Heart right ventricle (tissue), 16 donors: ENCODE measurements at places on chromosomes 13 and 19. TPM values are rescaled to one million over a fixed set of nuclear protein-coding genes. Genes with fewer than 3 reads are reported as not detected.

The LILRB4 gene
- 2.2 TPM for polyA plus RNA-seq

The ZNF628 gene
- 7.5 TPM for polyA plus RNA-seq

The CEACAM16 gene
- not detected for polyA plus RNA-seq

The CEACAM20 gene
- polyA plus RNA-seq: not detected

The CAMSAP3 gene
- polyA plus RNA-seq: 0.03 TPM

The ADAMTSL5 gene
- polyA plus RNA-seq: 26.0 TPM

DNA sequence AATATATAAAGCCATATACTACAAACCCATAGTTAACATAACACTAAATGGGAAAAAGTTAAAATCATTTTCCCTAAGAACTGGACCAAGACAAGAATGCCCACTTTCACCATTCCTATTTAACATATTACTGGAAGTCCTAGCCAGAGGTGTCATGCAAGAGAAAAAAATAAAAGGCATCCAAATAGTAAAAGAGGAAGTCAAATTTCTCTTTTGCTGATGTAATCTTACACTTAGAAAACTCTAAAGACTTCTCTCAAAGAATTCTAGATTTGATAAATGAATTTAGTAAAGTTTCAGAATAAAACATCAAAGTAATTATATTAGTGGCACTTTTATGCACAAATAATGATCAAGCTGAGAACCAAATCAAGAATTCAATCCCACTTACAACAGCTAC, 678.9 kb upstream of the SLITRK5 start:
- DNase-seq: no peak

- DNase-seq: no peak
Observed at GRCh38 chr13:21615427-21615826, 11.5 kb upstream of the MICU2 start.

- no peak for DNase-seq
Observed at GRCh38 chr13:48508011-48508410, 24.9 kb downstream of the RCBTB2 start.

DNA sequence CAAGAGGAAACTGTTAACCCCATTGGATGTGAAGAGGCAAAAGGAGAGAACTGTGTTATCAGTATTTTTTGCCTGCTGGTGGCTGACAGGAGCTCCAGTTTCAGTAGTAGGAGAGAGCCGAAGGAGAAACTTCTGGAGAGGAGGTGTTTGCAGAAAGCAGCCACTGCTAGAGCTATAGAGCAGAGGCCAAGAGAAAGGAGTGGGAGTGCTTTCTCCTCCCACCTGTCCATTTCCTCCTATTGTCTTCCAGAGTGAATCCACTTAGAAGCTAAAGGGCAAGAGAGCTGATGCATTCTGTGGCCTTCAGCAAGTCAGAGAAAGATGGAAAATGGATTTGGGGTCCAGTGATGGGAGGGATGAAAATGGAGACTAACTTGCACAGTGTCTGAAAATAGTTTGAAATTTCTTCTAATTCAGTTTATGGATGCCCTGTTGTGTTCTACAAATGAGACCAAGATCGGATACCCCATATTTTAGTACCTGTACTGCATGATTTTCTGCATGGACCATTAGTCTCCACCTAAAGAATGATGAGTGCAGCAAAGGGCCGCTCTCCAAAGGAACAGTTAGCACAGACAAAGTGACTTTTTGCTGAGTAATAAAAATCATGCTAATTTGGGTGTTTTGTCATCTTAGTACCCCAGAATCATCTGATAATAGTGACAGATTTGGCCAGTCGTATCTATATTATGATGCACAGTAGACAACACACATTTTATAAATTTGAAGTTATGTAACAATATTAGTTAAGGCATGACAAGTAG, 10.7 kb downstream of the HS6ST3 start:
- DNase-seq: no peak

- no peak for DNase-seq
Observed at GRCh38 chr13:60756306-60756705, 359.3 kb downstream of the TDRD3 start.

GRCh38 chr19:41263850-41264580, at the start of gene HNRNPUL1:
TSS of gene HNRNPUL1 (plus strand) at chr19:41264372. CDS start at chr19:41264504, 132 bp downstream.
- peak; percentile 100 for DNase-seq

- peak; percentile 12 for DNase-seq
Observed at GRCh38 chr13:42011601-42012350, 36.7 kb upstream of the DGKH start.

GRCh38 chr13:99258210-99258860, at the start of gene GPR18:
TSS of gene GPR18 (minus strand) at chr13:99258379. CDS start at chr13:99255872, 2,507 bp downstream.
- DNase-seq: no peak

GRCh38 chr13:110455444-110455843, 106.1 kb downstream of the RAB20 start:
- no peak for DNase-seq

GRCh38 chr13:51269039-51269438, 46.8 kb downstream of the FAM124A start:
- DNase-seq: no peak

DNA sequence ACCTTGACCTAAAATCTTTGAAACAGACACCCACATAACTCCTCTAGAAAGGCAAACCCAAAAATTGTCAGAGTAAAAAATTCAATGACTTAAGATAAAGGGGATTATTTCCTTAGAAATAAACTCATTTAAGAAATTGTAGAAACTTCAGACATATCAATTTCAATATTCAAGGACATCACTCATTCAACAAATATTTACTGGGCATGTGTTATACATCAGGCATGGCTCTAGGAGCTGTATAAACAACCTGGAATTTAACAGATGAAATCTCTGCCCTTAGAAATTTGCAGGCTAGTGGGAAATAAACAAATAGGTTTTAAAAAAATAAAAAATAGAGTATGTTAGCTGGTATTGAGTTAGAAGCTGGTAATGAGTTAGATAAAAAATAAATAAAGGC, 84.0 kb upstream of the LSM14A start:
- DNase-seq: no peak

DNA sequence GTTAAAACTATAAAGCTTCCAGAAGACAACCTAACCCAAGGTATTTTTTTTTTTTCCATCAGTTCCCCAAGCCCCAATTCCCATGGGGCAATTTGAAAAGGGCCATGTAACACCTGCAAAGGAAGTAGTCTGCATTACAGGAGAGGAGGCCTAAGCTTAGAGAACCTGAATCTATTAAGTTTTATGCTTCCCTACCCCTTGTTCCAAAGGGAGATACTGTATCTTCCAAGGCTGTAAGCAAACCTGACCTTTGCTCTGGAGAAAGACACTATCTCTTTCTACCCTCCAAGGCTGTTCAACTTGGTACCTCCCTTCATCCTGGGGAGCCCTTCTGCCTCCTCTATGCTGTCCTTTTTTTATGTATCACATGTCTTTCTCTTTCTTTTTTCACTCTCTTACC, 15.0 kb downstream of the KATNAL1 start:
- DNase-seq: no peak

DNA sequence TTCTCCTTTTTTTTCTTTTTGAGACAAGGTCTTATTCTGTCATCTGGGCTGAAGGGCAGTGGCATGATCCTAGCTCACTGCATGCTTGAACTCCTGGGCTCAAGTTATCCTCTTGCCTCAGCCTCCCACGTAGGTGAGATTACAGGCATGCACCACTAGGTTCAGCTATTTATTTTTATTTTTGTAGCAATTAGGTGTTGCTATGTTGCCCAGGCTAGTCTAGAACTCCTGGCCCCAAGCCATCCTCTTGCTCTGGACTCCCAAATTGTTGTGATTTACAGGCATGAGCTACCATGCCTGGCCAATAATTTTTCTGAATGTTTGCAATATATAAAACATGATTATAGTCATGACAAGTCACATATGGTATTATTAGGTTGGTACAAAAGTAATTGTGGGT, 161.1 kb upstream of the ATXN8OS start:
- no peak for DNase-seq

DNA sequence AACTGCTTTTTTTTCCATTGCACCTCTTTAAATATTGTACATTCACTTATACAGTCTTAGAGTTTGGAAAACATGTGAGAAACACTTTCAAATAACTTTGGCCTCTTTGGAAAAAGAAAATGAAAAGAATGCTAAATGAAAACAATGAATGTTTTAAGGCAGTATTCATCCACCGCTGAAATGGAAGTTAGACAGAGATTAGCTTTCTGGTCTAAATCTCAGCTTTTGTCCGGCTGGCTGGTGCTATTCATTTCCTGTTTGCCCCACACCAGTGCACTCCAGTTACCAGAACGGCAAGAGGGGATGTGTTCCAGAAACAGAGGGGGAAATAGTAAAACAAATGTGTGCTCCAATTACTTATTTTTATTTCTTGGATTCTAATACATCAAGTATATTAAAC, 1201.3 kb downstream of the EFNB2 start:
- no peak for DNase-seq

GRCh38 chr19:28889941-28890670, 322.8 kb downstream of the UQCRFS1 start:
- no peak for DNase-seq

DNA sequence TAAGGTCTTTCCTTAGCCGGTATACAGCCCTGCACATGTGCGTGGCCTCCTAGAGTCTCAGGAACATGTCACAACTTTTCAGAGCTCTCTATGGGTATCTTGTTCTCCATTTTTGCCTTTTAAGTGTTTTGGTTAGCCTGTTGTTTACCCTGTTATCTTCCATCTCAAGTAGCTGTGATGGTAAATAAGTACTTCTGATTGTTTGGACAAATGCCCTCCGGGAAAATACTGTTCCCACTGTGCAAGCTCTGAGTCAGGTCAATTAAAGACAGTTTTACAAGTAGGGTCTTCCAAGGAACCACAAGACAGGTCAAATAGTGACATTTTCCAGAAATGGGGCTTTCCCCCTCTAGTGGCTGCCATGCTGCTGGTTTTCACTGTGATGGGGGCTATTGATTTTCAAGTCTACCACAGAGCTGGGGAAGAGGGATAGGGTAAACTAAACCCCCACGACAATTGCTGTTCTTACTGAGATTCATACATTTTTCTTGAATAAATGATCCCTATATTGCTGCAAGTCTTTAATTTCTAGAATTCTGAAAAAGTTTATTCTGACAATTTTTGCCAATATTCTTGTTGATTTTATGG, 109.5 kb downstream of the TM9SF2 start:
- DNase-seq: no peak

- DNase-seq: no peak
Observed at GRCh38 chr13:46198696-46199193, 13.0 kb upstream of the LRRC63 start.

DNA sequence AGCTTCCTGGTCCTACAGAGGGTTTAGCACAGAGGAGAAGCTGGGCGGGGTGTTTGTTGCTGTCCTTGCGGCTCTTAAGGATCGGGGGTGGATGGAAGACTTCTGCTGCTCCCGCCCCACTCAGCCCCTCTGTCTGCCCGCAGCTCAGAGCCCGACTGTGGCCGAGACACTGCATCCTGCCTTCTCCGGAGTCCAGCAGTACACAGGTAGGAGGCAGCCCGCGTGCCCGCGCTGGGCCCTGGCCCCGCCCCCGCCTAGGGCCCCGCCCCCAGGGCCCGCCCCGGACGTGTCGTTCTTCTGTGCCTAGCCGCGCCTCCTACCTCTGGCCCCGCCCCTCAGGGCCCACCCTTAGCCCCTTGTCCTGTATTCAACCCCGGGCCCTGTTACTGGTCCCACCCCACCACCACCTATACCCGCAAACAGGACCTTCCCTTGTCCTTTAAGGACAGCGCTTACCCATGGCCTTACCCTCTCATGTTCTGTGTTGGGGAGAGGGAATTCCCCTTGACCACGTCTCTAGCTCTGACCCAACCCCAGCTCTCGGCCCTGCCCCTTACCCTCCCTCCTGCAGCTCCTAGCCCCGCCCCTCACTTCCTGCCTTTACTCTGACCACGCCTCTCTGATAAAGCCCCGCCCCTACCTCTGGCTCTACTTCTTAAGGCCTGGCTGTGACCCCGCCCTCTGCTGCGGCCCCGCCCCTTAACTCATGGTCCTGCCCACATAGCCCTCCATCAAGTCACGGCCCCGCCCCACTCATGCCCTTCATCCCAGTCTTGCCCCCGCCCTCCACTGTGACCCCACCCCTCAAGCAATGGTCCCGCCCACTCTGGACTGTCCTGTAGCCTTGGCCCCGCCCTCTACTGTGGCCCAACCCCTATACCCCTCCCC, 60.5 kb downstream of the CELF5 start:
- no peak for DNase-seq

GRCh38 chr13:99375738-99376080, 68.5 kb upstream of the GPR183 start:
- no peak for DNase-seq

DNA sequence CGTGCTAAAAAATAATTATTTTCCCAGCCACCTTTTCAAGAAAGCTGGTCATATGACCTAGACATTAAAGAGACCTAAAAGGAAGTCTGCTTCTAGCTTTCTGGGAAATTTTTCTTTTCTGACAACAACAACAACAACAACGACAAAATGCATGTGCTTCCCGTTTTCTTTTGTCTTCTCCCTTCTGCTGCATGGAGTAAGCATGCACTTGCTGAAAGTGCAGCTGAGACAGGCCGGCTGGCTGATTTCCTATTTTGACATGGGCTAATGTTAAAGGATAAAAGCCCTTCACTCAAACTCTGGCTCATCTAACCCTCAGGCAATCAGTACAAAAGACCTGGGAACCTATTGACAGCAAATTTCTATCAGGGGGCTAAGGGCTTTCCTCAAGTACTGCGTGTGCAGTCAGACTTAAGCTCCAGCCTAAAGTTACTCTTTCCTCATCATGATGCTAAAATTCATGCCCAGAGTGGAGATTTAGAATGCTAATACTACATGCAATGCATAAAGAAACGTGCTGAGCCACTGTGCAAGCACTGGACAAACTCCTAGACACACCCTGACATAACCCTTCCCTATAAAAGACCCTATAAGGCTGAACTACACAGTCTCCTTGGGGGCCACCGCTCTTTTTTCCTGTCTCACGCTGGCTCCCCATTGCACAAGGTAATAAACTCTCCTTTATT, 811.1 kb downstream of the UQCRFS1 start:
- DNase-seq: no peak

DNA sequence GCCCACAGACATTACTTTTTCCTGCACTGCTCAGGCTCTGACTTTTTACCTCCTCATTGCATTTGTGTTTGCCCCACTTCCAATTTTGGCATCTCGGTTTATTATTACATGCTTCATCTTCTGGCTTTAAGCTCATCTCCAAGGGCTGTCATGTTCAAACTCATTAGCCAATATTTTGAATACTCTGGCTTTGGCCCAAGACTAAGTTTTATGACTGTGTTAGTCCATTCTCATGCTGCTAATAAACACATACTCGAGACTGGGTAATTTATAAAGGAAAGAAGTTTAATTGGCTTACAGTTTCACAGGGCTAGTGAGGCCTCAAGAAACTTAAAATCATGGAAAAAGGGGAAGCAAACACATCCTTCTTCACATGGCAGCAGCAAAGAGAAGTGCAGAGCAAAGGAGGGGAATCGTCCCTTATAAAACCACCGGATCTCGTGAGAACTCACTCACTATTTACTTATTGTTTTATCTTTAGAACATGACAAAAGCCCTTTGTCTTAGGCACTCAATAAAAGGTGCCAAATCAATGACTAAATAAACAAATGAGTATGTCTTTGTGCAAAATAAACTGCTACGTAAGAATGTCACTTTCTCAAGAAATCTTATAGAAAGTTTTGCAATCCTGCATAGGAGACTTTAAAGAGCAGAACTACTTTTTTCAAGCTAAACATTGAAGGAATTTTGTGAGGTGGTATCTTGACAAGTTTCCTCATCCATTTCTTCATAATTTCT, 233.4 kb upstream of the SPRY2 start:
- DNase-seq: no peak
